H4 (cell line): ENCODE measurements at places on chromosomes 5 and 9. TPM values are rescaled to one million over a fixed set of nuclear protein-coding genes. Genes with fewer than 3 reads are reported as not detected.

DNA sequence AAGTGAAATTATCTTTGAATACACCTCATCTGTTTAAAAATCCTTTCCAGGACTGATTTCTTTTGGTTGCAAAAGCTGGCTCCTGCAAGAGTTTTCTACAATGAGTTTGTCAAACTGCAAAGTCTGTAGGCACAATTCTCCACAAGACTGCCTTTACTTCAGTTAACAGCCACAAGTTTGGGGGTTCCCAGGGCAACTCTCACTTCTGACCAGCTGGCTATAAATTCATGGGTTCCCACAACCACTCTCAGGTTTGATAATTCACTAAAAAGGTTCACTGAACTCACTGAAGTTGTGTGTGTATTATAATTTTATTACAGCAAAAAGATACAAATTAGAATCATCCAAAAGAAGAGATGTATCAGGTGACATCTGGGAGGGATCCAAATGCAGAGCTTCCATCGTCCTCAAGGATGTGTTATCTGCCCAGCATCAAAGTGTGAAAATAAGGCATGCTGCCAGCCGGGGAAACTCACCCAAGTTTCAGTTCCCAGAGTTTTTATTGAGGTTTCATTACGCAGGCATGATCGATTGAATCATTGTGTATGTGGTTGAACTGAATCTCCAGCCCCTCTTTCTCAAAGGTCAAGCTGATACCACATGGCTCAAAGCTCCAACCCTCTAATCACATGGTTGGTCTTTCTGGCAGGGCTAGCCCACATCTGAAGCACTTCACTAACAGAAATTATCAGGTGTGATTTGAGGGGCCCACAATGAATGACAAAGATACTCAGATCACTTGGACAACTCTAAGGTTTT is 19.0 kb upstream of the PSIP1 start:
- DNase-seq = no peak

DNA sequence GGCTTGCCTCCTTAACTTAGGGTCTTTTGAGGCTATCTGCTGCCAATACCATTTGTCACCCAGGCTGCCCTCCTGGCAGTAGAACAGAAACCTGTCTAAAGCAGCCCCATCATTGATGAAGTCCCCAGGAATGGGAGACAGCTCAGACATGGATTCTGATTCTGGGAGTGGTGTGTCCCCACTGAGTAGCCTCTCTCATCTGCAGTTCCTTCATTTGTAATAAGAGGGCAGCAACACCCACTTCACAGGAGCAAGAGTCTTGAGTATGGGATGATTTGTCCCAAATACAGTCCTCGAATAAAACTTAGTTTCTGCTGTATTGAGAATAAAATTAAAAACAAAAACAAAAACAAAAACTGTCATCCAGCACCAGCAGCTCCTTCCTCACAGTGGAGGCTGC is 167.6 kb downstream of the ASTN2 start:
- no peak for DNase-seq

DNA sequence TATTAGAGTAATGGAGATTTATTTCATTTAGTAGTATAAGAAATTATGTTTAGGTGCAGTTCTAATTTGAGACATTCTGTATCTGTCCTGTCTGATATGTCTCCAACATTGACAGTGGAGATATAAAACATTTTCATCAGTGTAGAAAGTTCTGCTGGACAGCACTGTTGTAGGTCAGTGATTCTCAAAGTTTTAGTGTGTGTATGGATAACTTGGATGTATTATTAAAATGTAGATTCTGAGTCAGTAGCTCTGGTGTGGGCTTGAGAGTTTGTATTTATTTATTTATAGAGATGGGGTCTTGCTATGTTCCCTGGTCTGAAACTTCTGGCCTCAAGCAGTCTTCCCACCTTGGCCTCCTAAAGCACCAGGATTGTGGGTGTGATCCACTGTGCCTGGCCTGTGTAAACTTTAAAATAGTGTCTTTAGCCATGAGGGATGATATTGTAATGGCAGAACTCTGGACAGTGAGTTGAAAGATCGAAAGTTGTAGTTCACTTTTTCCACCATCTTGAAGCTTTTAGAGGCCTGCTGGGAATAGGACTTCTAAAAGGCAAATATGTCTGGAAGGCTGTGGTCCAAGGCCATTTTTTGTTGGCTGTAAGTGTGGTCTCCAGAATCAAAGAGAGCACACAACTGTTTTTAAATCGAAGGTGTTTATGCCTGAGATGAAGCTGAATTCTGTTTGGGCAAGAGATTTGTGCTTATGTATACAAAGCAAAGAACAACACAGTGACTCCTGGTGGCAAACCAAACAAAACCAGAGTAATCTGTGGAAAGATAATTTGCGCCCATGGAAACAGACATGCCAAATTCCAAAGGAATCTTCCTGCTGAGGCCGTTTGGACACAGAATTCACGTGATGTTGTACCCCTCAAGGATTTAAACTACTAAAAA is 12.4 kb downstream of the UBAP1 start:
- DNase-seq = peak; percentile 65

- DNase-seq = no peak
These were observed 24.1 kb downstream of the ACTL7B start for GRCh38 chr9:108831496-108832178.

GRCh38 chr5:73522989-73523388 is 24.7 kb downstream of the BTF3 start:
- DNase-seq = no peak

GRCh38 chr9:117938086-117938485 is 233.9 kb downstream of the TLR4 start:
- DNase-seq = no peak

- DNase-seq = peak; percentile 44
These were observed 67.7 kb upstream of the SPOCK1 start for GRCh38 chr5:137566780-137567179.

DNA sequence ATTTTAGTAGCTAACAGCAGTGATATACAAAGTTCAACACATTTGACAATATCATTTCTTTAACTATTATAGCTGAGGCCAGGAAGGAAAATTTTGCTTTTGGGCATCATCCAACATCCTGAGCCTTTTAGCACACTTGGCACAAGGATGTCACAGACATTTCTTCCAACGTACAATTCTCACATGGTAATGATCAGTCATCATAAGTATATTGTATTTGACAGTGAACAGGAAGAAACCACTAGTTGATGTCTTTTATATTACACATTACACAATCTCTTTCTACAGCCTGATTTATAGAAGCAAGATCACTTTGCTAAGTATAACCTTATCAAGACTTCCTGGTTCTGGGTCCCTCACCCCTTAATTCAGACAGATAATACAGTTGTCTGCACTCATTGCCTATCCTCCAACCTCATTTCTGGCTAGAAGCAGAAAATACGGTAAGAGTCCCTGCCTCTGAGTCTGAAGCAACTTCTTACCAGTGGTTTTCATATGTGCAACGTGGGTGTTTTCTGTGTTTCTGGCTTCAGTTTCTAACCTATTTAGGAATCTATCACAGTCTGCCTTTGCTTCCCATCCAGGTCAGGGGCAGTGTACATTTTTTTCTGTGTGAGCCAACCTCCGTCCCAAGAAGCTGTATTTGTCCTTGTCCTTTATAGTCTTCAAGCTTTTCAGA is 167.8 kb downstream of the PAM start:
- DNase-seq = no peak

- peak; percentile 91 for DNase-seq
These were observed 342.5 kb upstream of the ACTBL2 start for GRCh38 chr5:57825031-57825686.

The DMRT2 gene
- 0.08 and 0.77 TPM in 2 replicates for total RNA-seq

The NMUR2 gene
- not detected in 2 replicates for total RNA-seq

The CA9 gene
- 1.3 and 2.1 TPM in 2 replicates for total RNA-seq

The FAM151B gene
- total RNA-seq = 0.55 and 2.4 TPM in 2 replicates

The C7 gene
- 1.3 and 4.0 TPM in 2 replicates for total RNA-seq
